ENCODE measurements at places on chromosomes 3 and 15. TPM values are rescaled to one million over a fixed set of nuclear protein-coding genes. Genes with fewer than 3 reads are reported as not detected.

Gene PDZRN3
- 3.4 TPM for total RNA-seq

Gene GRK7
- total RNA-seq: not detected

Gene DUOX2
- 0.04 TPM for total RNA-seq

Gene ATP13A4
- total RNA-seq: 0.02 TPM

Gene GOLGA8G
- total RNA-seq: 0.16 TPM

Gene PP2D1
- total RNA-seq: not detected

Gene P3H2
- total RNA-seq: 22.7 TPM

Gene PIK3CA
- total RNA-seq: 17.9 TPM

Gene PGBD4
- total RNA-seq: 1.0 TPM

Gene ZNF774
- total RNA-seq: 0.23 TPM

Gene SAXO2
- 0.58 TPM for total RNA-seq

Gene HYAL2
- total RNA-seq: 40.7 TPM

Gene UACA
- 9.0 TPM for total RNA-seq

Gene MST1R
- 0.21 TPM for total RNA-seq

Gene SNTN
- total RNA-seq: not detected
